GOT3 (cell line): ENCODE measurements at places on chromosomes 3 and 15.

DNA sequence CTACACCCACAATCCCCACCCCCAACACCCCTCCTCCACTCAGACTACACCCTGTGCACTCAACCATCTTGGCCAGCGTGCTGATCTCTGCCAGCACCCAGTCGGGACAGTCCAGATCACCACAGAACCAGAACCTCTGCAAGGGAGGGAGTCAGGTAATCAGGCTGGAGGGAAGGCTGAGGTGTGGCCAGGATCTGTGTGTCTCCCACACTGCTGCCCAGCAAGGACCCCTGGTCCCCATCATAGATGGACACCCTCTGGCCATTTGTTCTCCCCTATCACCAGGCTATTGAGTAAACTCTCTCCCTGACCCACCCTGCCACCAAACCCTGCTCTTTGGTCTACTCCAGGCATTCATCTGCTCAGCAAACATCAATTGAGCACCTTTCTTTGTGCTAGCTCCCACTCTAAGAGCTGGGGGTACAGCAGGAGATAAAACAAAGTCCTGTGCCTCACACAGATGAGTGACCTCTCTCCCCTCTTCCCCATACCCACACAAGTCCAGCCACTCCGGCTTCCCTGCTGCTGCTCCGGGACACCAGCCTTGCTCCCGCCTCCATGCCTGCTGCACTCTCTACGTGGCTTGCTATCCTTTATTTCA is 134.8 kb downstream of the TBC1D2B start:
- DNase-seq = no peak

- DNase-seq = no peak
Observed at GRCh38 chr3:82641701-82642100, 880.3 kb upstream of the GBE1 start.

- no peak for DNase-seq
Observed at GRCh38 chr3:86658876-86659275, 332.1 kb downstream of the VGLL3 start.

- DNase-seq = no peak
Observed at GRCh38 chr3:49387721-49388120, 24.1 kb downstream of the RHOA start.

DNA sequence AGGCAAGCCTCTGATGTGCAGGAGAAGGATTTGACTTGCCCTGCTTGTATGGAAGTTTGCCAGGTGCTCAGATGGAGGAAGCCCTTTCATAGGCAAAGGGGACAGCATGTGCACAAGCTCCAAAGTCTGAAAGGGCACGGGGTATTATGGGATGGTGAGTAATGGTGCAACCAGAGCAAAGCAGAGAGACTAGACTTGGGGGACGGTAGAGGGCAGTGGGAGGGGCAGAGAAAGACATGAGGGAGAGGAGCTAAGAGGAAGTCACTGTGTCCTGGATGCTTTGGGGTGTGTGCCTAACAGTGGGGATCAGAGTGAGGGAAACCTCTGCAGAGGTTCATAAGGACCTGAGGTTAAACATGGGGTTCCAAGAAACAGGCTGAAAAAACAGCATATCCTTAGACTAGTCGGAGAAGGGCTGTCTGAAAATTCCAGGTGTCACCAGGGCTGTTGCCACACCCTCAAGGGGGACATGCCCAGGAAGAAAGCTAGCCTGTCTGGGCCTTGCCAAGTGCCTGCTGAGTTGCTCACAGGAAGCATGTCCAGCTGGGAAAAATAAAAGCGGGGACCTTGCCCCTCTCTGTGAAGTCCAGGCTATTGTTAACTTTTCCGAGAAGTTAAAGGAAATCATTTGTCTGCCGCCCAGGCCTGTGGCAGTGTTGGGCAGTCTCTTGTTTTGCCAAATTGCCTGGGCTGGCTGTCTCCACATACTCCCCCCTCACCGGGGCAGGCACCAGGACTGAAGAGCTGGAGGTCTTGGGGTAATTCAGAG is 47.1 kb downstream of the HRH1 start:
- DNase-seq = no peak

- DNase-seq = no peak
Observed at GRCh38 chr3:12796171-12797123, at the start of gene CAND2. Gene CAND2, plus strand, starts transcription at chr3:12796680. Its CDS starts 41 bp downstream, at chr3:12796721.

- no peak for DNase-seq
Observed at GRCh38 chr3:52534281-52535183, 875 bp upstream of the NT5DC2 start.

- no peak for DNase-seq
Observed at GRCh38 chr3:102682741-102683140, 247.9 kb downstream of the ZPLD1 start.

- DNase-seq = no peak
Observed at GRCh38 chr3:197507081-197507480, 48.7 kb downstream of the BDH1 start.

DNA sequence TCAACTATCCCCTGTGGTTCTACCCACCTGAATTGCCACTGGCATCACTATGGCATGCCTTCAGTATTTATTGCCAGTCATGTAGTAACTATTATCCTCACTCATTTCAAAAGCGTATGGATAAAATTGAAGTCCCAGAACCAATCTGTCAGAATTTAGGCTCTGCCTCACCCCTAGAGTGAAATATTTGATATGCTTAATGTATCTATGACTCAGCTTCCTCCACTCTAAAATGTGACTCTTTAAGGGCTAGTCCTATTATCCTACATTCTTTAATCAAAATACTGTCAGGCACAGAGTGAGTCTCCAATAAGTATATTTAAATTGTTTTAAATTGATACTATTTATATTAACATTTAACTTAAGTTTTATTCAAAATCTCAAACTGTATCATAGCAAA is 27.6 kb downstream of the ARPP21 start:
- no peak for DNase-seq

GRCh38 chr3:87811953-87812352 is 246.9 kb downstream of the CGGBP1 start:
- no peak for DNase-seq

DNA sequence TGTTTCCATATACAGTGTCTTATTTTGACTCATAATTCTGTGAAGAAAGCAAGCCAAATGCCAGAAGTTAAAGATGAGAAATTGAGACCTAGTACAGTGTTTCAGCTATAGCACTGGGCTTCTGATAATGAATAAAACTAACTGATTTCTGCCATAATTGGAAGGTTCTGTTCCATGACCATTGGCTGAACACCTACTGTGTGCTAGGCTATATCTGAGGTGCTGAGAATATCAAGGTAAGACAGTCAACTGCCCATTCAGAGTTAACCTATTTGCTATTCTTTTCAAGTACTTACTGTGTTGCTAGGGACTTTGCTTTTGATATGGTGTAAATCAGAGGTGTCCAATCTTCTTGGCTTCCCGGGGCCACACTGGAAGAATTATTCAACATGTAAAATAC is 73.4 kb downstream of the LHFPL4 start:
- no peak for DNase-seq

DNA sequence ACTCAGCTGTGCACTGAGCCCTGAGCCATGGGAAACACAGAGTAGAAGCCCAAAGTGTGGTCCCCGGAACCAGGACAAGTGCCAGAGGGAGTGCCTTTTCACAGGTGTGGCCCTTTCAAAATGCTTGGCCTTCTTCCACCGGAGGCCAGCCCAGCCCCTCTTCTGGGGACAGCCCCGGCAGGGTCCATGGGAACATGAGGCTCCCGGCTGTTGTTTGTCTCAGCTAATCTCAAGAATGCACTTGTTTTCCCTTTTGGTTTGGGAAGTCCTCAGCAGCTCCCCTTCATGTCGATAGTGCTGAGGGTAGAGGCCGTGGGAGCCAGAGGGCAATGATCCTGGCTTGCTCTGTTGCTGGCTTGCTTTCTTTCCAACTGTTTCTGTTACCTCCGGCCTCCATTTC is 91.1 kb upstream of the MRPS22 start:
- DNase-seq = no peak

DNA sequence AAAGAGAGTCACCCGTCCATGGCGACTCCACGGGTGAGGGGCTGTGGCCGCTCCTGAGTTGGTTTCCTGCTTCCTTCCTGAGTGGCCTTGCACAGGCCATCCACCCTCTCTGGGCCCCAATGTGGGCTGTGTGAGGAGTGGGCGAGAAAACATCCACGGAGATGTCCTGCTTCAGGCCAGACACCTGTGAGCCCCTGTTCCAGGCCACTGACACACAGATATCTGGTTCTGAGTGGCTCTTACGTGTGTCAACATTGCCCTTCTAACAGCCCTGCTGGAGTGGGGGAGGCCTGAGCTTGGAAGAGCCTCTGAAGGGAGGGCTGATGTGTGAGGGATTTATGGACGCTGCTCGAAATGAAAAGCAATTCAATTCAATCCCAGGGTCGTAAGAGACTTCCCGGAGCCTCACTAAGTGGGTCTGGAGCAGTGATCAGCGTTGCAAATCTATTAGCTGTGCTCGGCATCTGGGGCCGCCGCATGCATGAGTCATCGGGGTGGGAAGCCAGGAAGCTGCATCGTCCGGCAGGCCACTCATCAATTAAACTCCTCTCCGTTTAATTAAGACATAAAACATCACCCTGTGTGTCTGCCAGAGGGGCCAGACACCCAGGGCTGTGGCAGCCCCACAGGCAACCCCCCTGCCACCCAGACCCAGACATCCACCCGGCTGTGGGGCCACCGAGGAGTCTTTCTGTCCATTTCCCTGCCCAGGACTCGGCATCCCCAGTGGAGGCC is 20.0 kb upstream of the PRR23E start:
- DNase-seq = peak; percentile 11

- no peak for DNase-seq
Observed at GRCh38 chr15:97350813-97351212, 609.7 kb upstream of the ARRDC4 start.

- DNase-seq = no peak
Observed at GRCh38 chr3:13497386-13497785, 17.3 kb downstream of the HDAC11 start.

DNA sequence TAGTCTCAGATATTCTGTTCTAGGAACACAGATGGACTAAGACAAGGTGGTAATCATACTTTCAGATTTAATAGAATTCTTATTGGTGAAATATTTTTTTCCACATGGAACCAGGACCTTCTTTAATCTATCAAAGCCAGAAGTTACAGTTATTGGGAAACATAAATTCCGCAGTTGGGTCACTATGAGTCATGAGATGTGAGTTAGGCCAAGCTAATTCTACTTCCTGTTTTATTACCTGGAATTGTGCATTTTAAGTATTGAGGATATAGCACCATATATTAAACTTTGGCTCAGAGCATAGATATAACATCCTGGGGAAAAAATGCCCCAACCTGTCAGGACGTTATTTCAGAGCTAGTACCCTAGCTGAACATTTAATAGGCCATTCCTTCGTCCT is 96.4 kb upstream of the P3H2 start:
- DNase-seq = no peak

GRCh38 chr15:90259524-90259923 is 5.9 kb upstream of the NGRN start:
- no peak for DNase-seq

- no peak for DNase-seq
Observed at GRCh38 chr15:85073556-85074194, 92.0 kb downstream of the PDE8A start.

DNA sequence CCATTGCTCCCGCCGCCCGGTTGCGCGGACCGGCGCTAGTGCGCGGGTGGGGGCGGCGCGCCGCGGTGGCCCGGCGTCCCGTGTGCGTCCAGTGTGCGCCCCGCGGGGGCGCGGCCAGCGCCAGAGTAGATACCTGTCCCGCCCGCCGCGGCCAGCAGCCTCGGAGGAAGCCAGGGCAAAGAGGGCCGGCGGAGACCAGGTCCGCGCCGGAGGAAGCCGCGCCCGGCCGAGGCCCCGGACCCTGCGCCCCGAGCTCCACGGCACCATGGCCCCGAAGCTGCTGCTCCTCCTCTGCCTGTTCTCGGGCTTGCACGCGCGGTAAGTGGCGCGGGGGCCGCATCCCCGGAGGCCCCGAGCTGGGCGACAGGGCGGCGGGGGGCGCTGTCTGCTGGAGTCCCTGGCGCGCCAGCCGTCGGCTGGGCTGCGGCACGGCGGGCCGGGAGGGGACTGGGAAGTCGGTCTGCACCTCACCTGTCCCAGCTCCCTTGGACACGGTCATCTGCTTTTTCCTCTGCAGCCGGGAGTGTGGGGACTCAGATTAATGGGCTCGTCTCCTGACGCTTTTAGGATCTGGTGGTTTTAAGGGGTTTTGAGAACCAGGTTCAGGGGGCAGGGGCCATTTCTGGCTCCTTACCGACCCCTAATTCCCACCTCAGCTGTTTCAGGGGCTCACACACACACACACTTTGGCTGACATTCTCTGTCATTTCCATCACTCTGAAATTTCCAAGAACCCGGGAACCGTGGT is 464 bp downstream of the GABRG3 start:
- DNase-seq = no peak

DNA sequence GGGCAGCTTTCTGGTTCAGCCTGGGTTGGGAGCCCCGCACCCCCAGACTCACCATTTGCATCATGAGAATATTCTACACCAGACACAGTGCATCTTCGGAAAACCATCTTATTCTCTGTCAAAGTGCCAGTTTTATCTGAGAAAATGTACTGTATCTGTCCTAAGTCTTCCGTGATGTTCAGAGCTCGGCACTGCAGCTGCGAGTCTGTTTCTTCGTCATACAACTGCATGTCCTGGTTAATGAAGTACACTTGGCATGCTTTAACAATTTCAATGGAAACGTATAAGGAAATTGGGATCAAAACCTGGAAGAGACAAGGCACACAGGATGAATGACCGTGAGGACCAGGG is 141.5 kb downstream of the ATP10A start:
- no peak for DNase-seq

DNA sequence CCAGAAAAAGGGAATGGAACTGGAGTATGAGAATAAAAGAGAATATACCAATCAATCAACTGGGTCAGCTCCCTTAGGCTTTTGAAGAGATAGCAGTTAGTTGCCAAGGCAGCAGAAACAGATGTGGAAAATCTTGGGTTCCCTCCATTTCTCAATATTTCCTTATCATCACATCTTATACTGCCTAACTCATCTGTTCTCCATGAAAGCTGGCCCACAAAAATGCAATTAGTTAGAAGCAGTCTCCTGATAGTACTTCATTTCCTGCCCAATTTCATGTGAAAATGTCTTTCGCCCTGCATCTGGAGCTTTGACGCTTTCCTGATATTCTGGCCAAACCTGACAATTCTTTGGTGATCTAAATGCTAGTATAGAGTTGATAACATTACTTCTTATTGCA is 30.1 kb upstream of the SPTSSB start:
- no peak for DNase-seq

DNA sequence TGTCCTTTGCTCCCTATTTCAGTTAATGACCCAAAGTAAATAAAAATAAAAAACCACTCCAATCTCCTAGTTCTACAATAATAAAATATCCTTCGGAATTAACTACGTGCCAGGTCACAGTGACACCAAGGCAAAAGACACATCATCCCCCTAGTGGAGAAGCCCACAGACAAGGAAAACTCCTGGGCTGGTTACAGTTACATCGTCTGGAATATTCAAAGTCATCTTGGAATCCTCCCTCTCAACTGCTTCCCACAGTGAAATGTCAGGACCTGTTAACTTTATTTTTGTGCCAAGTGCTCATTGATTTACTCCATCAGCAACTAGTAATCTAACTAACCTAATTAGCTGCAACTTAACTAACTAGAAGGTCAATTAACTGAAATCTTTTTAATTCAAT is 349.3 kb downstream of the MAGI1 start:
- DNase-seq = no peak

DNA sequence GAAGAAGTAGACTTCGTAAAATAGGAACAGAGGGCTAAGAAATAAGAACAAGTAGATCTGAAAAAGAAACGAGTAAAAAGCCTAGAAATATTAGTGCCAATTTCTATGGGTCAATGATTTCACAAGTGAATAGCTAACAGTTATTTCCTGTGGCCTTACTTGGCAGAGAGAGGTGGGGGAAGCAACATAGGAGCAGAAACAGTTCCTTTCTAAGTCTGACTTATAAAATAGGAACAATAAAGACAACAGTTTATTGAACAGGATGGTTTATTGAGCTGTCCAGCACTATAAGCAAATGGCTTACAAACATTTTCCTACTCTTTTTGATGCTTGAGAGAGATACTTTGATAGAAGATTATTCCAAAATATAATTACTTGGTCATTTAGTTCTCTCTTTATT is 37.9 kb downstream of the AGTR1 start:
- no peak for DNase-seq
